Activated T-helper 1 cell treated with anti-CD3 and anti-CD28 coated beads, Interleukin-12 subunit alpha, Interleukin-12 subunit beta, Interleukin-2, Interleukin-4 antibody, amounts not matched to agents 30 ng/mL and 10 ng/mL and 1 ng/mL, durations not matched to agents 14 hours and 24 hours and 36 hours (primary cell): ENCODE measurements at places on chromosomes 1 and 21. TPM values are rescaled to one million over a fixed set of nuclear protein-coding genes. Genes with fewer than 3 reads are reported as not detected.

The OR10Z1 gene
- not detected in 2 replicates for total RNA-seq

The CRYZ gene
- total RNA-seq: 13.7 and 16.8 TPM in 2 replicates

The PRDM15 gene
- total RNA-seq: 18.1 and 18.4 TPM in 2 replicates

The LYPD8 gene
- total RNA-seq: not detected in 2 replicates

The MROH7 gene
- not detected in 2 replicates for total RNA-seq

DNA sequence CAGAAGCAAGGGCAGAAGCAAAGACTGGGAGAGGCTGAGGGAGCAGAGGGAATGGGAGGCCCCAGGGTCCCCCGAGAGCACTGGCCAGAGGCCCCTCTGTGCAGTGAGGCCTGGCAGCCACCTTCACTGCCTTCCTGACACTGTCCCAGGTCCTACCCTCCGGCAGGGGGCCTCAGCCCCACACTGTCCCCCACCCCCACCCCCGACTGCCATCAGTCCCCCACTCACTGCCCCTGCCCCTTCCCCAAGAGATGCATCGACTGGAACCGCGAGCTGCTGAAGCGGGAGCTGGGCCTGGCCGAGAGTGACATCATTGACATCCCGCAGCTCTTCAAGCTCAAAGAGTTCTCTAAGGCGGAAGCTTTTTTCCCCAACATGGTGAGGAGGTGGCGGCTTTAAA, 13.0 kb upstream of the PADI6 start:
- DNase-seq: no peak

DNA sequence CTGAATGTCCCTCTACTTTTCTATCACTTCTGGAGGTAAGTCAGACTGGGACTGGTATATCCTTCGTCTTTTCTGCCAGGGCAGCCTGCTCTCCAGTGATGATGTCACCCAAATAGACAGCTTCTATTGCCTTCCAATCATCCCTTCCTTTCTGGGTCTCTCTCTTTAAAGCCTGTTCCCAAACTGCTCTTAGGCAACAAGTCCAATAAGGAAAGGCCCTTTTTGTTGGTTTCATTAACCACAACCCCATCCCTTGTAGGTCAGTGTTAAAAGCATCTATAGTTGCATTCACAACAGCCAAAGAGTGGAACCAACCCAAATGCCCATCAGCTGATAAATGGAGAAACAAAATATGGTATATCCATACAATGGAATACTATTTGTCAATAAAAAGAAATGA, 114.4 kb downstream of the CNIH3 start:
- DNase-seq: no peak

DNA sequence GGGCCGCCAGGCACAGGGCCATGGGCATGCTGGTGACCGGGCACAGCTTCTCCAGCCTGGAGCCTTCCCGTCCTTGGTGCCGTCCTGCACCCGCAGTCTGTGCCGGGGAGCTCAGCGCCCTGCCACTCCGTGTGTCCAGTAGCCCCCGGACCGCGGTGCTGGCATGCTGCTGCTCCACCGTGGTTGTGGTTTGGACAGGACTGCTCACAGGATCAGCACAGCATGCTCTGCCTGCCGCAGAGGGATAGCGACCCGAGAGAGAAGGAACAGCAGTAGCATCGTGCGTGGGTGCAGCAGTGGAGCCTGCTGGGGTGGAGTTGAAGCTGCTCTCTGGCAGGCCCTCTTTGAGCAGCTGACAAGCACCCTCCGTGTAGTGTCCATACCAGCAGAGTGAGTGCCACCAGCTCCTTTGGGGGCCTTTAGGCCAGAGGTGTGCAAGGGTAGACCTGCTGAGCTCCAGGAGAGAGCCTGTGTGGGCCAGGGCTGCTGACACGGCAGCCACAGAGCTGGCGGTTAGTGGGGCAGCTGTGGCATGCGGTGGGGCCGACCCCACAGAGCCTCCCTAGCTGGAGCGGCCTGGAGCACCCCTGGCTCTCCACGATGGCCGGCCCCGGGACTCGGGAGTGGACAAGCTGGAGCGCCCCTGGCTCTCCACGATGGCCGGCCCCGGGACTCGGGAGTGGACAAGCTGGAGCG, 6.4 kb upstream of the PCBP3 start:
- DNase-seq: no peak

GRCh38 chr1:41559331-41559730, 74.8 kb upstream of the EDN2 start:
- DNase-seq: no peak

GRCh38 chr1:57072401-57073110, 106.7 kb upstream of the C8B start:
- no peak for DNase-seq

DNA sequence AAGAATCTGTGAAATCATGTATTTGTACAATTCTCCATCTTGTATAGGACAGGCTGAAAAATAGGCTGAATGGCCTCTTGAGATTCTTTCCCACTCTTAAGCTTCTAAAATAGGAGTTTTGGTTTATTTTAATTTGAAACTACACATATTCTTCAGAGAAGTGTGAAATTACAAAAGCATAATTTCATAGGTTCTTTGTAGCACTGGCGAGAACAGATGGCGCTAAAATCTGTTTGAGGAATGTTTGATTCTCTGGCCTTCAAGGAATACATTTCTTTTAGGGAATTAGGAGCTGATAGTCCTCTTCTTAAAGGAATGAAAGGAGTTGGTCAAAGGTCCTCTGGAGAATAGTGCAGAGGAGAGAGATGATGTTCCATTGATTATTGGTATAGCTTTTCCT, 44.9 kb downstream of the CC2D1B start:
- no peak for DNase-seq

GRCh38 chr21:24823247-24823646, 784.0 kb downstream of the MRPL39 start:
- DNase-seq: no peak

- no peak for DNase-seq
These were observed 20.8 kb downstream of the UROD start for GRCh38 chr1:45032837-45033236.

- DNase-seq: no peak
These were observed 239.2 kb upstream of the RAB4A start for GRCh38 chr1:229031481-229032341.

GRCh38 chr1:6105218-6105679, 59.6 kb downstream of the KCNAB2 start:
- no peak for DNase-seq

GRCh38 chr21:39951183-39952101, 84.2 kb downstream of the PCP4 start:
- DNase-seq: no peak

GRCh38 chr21:16872616-16873015, 640.2 kb upstream of the CXADR start:
- no peak for DNase-seq

DNA sequence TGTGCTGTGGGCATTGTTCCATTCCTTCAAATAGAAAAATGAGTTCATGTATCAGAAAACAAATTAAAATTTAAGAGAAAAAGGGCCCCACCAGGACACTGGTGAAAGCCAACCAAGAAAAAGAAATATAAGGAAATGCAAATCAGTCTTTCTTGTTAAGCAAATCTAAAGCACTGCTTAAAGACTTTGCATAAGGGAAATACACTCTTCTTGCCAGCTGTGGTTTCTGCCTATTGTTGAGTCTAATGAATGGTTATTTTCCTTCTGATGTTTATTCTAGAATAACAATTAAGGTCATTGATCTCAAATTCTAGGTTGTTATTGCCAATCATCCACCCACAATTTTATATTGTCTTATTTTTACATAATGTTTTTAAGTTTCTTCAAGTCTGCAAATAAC, 158.6 kb upstream of the SNX7 start:
- DNase-seq: no peak

DNA sequence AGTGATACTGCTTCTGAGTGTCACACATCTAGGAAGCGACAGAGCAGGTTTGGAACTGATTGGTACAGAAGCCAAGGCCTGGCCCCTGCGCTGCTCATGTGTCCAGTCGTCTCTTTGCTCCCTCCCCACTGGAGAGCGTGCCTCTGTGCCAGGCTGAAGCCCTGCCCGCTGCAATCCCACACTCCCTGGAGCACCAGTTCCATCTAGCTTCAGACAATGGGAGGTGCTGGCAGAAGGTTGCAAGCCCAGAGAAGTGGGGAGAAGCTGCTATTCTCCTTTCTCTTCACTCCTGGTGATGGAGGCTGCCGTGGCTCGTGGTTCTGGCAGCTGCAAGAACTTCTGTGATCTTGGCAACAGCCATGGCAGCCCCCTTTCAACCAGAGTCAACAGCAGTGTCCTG, 250.9 kb downstream of the MATN1 start:
- no peak for DNase-seq

GRCh38 chr1:30596891-30597290, 126.5 kb downstream of the MATN1 start:
- DNase-seq: no peak

GRCh38 chr1:167974698-167975097, 37.8 kb upstream of the MPC2 start:
- no peak for DNase-seq

DNA sequence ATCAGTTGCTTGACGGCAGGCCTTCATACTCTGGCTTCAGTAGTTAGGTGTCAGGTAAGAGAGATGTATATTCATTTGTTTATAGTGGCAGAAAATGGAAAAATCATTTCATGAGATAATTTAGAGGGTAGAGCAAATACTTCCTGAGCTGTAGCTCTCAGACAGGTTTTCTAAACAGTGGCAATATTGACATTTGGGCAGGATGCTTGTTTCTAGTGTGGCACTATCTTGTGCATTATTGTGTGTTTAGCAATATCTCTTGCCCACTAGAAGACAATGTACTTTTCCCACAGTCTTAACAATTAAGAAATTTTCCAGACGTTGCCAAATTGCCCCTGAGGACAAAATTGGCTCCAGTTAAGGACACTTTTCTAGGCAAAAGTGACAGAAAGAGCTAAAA, 1143.1 kb downstream of the PLA2G4A start:
- no peak for DNase-seq

DNA sequence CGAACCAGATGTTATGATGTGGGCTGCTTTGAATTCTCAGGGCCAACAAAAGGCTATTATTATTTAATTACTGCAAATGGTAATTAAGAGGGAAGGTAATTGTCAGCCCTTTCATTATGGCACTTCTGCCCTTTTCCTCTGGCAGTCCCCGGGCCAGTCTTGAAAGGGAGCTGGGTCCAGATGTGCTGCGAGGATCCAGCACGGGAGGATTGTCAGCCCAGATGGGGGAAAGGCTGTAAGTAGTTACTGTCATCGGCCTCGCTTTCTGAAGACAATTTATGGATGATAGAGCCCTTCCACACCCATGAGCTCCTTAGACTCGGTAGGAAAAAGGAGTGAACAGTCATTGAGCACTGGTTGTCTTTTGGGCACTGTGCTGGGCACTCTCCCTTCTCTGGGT, 8.7 kb upstream of the ZNF362 start:
- DNase-seq: no peak

- DNase-seq: no peak
These were observed 84.2 kb upstream of the SLC2A1 start for GRCh38 chr1:43042773-43043457.
